ENCODE measurements at places on chromosomes 5 and 9. TPM values are rescaled to one million over a fixed set of nuclear protein-coding genes. Genes with fewer than 3 reads are reported as not detected.

GRCh38 chr5:9524941-9525340 is 20.9 kb downstream of the SEMA5A start:
- no peak overlapping the region for H3K27ac ChIP-seq
- no peaks in the 10 kb centered on the region for H3K27me3 ChIP-seq
- H3K4me1 ChIP-seq = peaks cover 34% of the 10 kb centered on the region
- no peak overlapping the region for H3K4me3 ChIP-seq
- H3K36me3 ChIP-seq = no peaks in the 10 kb centered on the region
- DNase-seq = no peak

- H3K4me1 ChIP-seq = no peaks in the 10 kb centered on the region
- H3K36me3 ChIP-seq = no peaks in the 10 kb centered on the region
- no peaks in the 10 kb centered on the region for H3K27me3 ChIP-seq
- no peak for DNase-seq
Observed at GRCh38 chr9:27688954-27689353, 115.7 kb upstream of the C9orf72 start.

- H3K27me3 ChIP-seq = no peaks in the 10 kb centered on the region
- no peak for DNase-seq
- peak overlapping the region; percentile 72 for H3K27ac ChIP-seq
- no peak overlapping the region for H3K4me3 ChIP-seq
- no peaks in the 10 kb centered on the region for H3K36me3 ChIP-seq
- H3K4me1 ChIP-seq = peaks cover 4% of the 10 kb centered on the region
Observed at GRCh38 chr5:176995122-176995490, 11.5 kb downstream of the UIMC1 start.

GRCh38 chr9:135504262-135505243 is 4.1 kb downstream of the MRPS2 start:
- no peaks in the 10 kb centered on the region for H3K36me3 ChIP-seq
- H3K4me3 ChIP-seq = no peak overlapping the region
- DNase-seq = peak; percentile 32

CARD6 gene
- total RNA-seq = 5.5 TPM

DNA sequence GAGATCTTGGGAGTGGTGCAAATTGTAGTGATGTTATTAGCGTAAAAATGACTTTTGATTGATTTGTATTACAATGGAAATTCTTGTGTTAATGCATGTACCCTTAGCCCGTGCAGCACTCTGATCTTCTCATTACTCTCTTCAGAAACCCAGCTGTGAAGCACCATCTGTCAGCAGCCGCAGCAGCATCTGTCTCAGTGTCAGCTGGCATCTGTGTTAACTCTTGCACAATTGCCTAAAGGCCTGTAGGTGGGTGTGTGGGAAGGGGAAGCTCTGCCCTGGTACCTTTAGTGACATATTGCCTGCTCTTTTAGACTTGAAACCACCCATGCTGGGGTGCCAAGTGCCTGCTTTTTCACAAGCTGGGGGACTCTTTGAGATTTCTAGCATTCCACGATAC is 101.3 kb downstream of the FBXL7 start:
- H3K4me3 ChIP-seq = no peak overlapping the region
- H3K27ac ChIP-seq = no peak overlapping the region
- DNase-seq = no peak
- no peaks in the 10 kb centered on the region for H3K36me3 ChIP-seq

SLC27A6 gene
- 93.5 TPM for total RNA-seq

NRG2 gene
- 3.4 TPM for total RNA-seq

ANKRD18B gene
- 0.93 TPM for total RNA-seq

DNA sequence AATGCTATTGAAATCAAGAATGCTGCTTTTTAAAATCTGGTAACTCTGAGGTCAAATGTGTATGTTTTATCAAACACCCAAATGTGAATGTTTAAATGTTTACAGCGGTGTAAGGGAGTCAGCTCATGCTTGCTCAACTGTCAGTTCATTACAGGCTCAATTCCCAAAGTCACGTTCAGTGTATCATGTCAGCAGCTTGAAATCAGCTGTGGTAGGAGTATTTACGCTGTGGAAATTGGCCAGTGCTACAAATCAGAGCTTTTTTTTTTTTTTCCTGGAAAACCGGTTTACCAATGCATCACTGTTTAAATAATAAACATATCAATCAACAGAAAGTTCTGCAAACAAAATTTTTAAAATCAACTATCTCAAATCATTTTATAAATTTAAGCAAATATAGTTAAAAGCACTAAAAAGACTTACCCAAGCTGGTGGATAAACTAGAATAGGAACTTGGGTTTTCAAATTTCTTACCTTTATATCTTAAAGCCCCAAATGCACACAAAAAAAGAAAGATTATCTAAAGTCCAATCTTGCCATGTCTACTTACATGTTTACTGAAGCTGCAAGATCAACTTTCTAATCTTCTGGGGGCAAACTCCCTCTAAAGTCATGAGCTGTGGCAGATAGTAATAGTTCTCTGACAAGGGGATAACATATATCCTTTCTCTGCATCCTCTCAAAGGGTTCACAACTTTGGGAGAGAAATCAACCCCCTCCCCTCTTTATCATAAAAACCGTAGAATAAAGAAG is 57.6 kb upstream of the GRAMD2B start:
- no peak for DNase-seq
- H3K4me1 ChIP-seq = no peaks in the 10 kb centered on the region
- H3K27me3 ChIP-seq = no peaks in the 10 kb centered on the region
- no peaks in the 10 kb centered on the region for H3K36me3 ChIP-seq
- no peak overlapping the region for H3K27ac ChIP-seq

DNA sequence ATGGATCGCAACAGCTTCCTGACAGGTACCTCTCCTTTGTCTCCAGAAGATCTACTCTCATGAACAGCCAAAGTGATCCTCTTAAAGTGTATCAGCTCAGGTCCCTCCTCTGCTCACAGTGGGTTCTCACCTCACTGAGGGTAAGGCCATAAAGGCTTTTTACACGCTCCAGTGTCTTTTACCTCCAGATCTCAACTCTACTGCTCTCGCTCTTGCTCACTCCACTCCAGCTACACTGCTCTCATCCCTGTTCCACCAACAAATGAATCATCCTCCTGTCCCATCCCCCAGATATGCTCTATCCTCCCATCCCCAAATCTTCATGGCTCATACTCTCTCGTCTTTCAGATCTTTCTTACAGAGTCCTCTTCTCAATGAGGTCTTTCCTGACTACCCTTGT is 248.6 kb upstream of the EFNA5 start:
- no peaks in the 10 kb centered on the region for H3K36me3 ChIP-seq
- DNase-seq = no peak
- no peak overlapping the region for H3K4me3 ChIP-seq
- H3K27ac ChIP-seq = no peak overlapping the region
- H3K27me3 ChIP-seq = no peaks in the 10 kb centered on the region

ACOT12 gene
- total RNA-seq = not detected

GRCh38 chr5:79448336-79448735 is 65.6 kb downstream of the HOMER1 start:
- no peak for DNase-seq
- H3K27ac ChIP-seq = no peak overlapping the region

DNA sequence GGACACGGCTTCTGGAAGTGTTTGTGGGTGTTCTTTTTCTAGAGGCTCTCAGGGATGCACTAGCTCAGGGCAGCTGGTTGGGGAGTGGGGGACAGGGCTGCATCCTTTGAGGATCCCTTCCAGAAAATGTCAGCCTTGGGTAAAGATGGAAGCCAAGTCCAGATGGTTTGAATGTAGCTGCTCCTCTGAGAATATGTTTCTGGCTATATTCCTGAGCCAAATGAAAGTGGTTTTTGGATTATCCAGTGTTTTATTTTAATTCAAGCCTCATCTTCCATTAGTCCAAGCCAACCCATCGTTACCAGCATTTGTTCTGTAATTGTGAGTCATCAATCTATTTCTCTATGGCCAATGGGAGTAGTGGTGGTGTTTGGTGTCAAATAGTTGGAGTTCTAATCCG is 70.4 kb downstream of the SPRY4 start:
- H3K36me3 ChIP-seq = no peaks in the 10 kb centered on the region
- H3K27ac ChIP-seq = no peak overlapping the region
- DNase-seq = no peak
- H3K4me3 ChIP-seq = no peak overlapping the region
- H3K4me1 ChIP-seq = no peaks in the 10 kb centered on the region

DNA sequence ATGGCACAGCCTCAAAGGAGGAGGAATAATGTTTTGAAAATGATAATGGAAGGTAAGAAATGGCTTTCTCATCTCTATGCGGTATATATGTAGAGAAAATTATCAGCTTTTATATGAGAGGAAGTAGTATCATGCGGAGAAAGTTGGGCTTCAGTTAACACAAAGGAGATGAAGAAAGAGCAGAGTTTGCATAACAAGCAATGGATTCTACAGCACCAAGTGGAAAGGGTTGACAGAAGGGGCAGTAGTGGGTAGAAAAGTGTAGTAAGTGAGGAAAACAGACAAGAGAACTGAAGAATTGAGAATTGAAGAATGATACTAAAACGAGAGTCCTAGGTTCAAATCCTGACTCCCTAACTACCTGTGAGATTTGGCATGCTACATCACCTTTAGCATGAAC is 51.0 kb downstream of the GNG10 start:
- H3K27ac ChIP-seq = no peak overlapping the region
- H3K27me3 ChIP-seq = no peaks in the 10 kb centered on the region
- no peaks in the 10 kb centered on the region for H3K4me1 ChIP-seq
- no peak for DNase-seq

GPX8 gene
- 6.4 TPM for total RNA-seq

DNA sequence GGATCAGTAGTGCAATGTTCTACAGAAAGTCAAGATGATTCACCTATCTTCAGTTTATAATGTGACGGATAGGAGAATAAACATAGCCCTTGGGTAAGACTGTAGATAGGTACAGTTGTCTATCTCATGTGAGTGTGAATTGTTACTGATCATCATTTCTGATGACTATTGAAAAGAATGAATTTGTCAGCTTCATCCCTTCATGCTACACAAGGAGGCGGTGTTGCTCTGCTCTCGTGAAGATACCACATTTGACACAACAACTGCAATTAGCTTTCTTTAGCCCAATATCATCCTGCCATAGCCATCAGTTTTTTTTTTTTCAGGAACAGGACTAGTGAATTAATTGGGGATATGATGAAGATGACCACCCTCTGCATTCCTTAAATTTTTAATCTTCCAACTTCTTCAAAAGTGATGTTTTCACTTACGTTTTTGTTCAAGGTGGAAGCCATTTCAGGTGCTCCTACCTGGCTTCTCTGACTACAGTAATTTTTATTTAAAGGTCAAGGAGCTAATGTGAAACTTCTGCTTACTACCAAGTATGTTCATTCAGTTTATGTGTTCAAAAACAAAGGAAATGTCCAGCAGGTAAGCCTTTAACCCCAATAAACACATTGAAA is 152.9 kb upstream of the MOCS2 start:
- H3K27me3 ChIP-seq = no peaks in the 10 kb centered on the region
- H3K4me1 ChIP-seq = no peaks in the 10 kb centered on the region
- no peak overlapping the region for H3K27ac ChIP-seq
- no peaks in the 10 kb centered on the region for H3K36me3 ChIP-seq
- DNase-seq = no peak
- no peak overlapping the region for H3K4me3 ChIP-seq

DNA sequence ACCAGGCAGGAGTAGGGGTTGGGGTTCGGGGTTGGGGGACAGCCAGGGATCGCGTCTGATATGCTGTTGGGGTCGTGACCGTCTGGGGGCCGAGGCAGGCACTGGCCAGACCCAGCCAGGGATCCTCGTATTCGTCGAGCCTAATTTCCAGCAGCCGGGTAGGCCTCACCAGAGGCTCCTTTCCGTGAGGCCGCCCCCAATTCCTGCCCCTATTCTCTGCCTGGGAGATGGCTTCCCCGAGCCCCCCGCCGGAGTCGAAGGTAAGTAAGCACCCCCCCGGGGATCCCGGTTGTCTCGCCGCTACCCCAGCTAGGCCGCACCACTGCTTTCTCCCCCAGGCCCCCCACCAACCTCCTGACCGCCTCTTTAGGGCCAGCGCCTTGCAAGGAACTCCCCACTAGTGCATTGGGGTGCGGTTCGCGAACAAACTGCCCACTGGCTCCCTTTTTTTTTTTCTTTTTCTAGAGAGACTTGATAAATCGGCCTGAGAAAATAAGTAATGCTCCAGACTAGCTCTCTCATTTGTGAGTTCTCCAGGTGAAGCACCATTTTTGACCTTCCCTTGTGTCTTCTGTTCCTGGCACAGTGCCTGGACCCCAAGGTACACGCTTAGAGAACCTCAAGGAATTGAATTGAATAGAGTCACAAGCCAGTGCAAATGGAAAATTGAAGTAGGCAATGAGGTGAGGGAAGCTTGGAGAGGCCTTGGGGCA is 435 bp downstream of the ZNF189 start:
- no peaks in the 10 kb centered on the region for H3K27me3 ChIP-seq
- H3K36me3 ChIP-seq = no peaks in the 10 kb centered on the region
- peak overlapping the region; percentile 63 for H3K4me3 ChIP-seq

TMEM174 gene
- not detected for total RNA-seq

- H3K4me1 ChIP-seq = no peaks in the 10 kb centered on the region
- no peak overlapping the region for H3K4me3 ChIP-seq
Observed at GRCh38 chr9:73532985-73533384, 381.3 kb downstream of the ANXA1 start.

DNA sequence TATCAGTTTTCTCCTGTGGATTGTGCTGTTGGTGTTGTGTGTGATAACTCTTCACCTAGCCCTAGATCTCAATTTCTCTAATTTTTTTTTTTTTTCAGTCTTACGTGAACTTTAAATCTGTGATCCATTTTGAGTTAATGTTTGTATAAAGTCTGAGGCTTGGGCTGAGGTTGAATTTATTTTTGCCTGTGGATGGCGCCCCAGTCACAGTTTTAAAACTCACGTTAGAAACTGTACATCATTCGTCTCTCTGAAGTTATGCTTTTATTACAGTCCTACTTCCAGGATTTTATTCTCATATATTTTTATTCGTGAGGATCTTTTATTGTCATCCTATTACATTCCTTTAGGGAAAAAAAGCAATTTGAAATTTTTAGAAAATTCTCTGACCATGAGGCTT is 103.1 kb downstream of the EHMT1 start:
- no peak for DNase-seq
- no peaks in the 10 kb centered on the region for H3K27me3 ChIP-seq
- no peaks in the 10 kb centered on the region for H3K4me1 ChIP-seq
- H3K4me3 ChIP-seq = no peak overlapping the region
- H3K27ac ChIP-seq = no peak overlapping the region

GRCh38 chr9:89555451-89556375 is 49.1 kb upstream of the GADD45G start:
- no peaks in the 10 kb centered on the region for H3K4me1 ChIP-seq
- H3K27ac ChIP-seq = no peak overlapping the region
- DNase-seq = no peak
- H3K27me3 ChIP-seq = no peaks in the 10 kb centered on the region
- H3K36me3 ChIP-seq = no peaks in the 10 kb centered on the region
- no peak overlapping the region for H3K4me3 ChIP-seq

SPATA6L gene
- total RNA-seq = 0.47 TPM

GRCh38 chr5:116518423-116518822 is 56.2 kb downstream of the SEMA6A start:
- peaks cover 36% of the 10 kb centered on the region for H3K4me1 ChIP-seq
- H3K36me3 ChIP-seq = no peaks in the 10 kb centered on the region
- no peak overlapping the region for H3K4me3 ChIP-seq
- H3K27me3 ChIP-seq = no peaks in the 10 kb centered on the region
